Stimulated activated CD4-positive, alpha-beta T cell treated with anti-CD3 and anti-CD28 coated beads, Interleukin-12 subunit alpha, Interleukin-12 subunit beta, amount 100 ng/mL, for 24 hours (primary cell): ENCODE measurements at places on chromosomes 7 and 10.
A peak's percentile ranks its signal among the peaks of the same experiment; 100 is the strongest.

DNA sequence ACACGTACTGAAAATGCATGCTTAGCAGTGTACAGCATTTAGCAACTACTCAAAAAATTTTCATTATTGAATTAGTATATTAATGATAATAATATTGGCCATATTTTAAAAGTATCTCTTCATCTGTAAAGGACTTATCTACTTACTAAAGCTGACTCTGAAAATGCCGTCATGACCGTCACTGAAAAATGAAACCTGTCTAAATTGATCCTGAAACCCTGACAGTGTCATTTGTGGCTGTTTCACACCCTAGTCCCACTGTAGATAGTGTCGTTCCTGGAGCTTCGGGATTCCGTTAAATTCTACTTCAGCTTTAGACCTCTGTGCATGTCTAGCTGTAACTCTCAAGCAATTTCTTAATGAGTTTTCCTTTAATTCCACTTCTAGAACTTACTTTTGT, 35.8 kb upstream of the EZH2 start:
- no peak for DNase-seq

GRCh38 chr10:77192402-77192801, 445.2 kb downstream of the KCNMA1 start:
- DNase-seq, result no peak

DNA sequence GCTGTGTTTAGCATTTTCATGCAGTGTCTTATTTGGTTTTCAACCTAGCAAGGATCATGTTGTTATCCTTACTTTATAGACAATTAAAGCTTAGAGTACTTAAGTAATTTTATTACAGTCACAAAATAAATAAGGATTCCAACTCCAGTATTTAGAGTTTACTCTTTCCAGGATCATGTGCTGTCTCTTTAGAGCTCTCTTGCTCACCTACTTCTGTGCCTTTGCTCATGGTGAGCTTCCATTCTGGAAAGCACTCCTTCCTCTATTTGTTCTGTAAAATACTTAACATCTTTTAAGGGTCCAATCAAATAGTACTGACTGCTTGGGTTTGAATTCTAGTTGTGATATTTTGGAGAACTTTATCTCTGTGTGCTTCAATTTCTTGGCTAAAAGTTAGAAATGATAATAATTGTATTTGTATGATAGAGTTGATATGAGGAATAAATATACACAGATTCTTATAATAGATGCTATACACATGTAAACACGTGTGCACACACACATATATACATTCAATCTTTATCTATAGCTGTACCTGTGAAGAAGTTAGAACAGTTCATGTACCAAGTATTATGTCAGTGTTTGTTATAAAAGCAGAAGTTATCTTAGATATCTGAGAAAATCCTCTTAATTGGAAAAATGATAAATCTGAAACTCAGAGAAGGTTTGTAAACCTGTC, 18.2 kb upstream of the CALCR start:
- DNase-seq, result no peak

DNA sequence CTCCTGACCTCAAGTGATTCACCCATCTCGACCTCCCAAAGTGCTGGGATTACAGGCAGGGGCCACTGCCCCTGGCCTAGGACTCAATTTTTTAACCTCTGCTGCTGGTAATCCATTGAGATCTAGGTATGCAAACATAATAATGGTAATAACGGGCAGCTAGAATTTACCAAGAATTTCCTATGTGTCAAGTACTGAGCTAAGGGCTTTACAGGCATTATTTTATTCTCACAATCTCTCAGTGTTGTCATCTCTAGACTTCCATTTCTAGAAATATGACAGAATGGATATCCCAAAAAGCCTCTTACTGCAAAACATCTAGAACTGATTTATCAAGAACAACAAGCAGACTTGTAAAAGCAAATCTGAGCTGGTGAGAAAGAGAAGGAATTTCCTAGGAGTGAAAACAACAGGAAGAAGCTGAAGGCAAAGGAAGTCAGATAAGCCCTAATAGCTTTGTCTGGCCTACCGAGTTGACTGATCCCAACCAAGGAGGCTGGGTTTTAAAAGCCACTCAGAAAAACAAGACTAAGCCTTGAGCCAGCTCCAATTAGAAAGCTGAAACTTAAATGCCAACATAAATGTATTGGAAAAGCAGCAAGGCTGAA, 70.6 kb downstream of the CCDC71L start:
- DNase-seq, result no peak

DNA sequence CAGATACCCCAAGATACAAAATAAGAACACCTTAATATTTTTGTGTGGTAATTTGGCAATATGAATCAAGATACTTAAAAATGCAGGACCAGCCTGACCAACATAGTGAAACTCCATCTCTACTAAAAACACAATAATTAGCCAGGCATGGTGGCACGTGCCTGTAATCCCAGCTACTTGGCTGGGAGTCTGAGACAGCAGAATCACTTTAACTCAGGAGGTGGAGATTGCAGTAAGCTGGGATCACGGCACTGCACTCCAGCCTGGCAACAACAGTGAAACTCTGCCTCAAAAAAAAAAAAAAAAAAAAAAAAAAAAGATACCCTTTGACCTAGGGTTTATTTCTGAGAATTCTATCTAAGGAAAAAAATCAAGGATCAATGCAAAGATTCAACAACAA, 450.7 kb downstream of the SORCS1 start:
- DNase-seq, result no peak

DNA sequence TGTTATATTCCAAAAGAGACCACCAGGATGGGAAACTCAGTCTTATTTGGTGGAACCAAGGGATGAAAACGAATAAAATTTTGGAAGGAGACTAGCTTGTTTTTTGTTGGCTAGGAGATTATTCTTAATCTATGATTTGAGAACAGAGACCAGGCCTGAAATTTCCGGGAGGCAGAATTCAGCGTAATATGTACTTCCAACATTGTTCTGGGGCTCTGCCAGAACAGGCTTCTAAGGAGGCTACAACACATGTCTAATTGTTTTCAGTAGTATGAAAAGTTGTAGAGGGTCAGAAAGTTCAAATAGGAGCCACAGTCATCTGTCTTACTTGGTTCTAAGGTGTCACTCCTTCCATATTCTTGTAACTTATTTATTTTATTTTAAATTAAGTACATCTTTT, 1.7 kb downstream of the DDX21 start:
- DNase-seq, result no peak

GRCh38 chr10:119309423-119309770, 102.0 kb downstream of the GRK5 start:
- no peak for DNase-seq

GRCh38 chr7:70775570-70776156, 356.3 kb upstream of the GALNT17 start:
- DNase-seq, result no peak

- DNase-seq, result peak; percentile 63
Measured at GRCh38 chr7:100604028-100604975, 2.1 kb downstream of the PCOLCE start.

DNA sequence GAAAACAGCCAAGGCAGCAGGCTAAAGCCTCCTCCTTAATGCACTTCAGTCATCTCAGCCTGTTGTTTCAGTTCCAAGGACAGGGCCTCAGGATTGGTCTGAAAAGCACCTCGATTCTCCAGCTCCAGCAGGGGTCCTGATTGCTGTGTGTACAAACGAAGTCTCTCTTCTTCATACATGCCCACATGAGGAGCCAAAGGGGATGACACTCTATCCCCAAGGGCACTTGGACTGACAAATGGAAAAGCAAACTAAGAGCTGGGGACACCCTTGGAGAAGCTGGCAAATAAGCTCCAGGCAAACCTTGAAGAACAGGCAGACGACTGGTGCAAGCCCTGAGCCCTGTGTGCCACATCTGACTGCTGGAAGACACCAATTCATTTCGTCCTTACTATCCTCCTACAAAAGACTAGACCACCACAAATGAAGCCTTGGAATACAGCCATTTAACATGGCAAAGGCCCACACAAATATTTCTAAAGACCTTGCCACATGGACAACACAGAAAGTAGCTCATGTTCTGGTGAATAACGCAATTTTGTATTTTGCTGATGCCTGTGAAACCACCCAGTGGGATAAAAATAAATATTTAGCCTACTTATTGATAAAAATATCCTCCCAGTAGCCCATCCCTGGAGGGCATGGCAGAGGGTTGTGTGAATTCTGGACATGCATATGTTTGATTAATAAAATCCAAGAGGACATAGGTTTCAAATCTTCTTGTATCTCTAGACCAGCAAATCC, 61.9 kb downstream of the PARD3 start:
- DNase-seq, result no peak
